ENCODE measurements at places on chromosomes 5 and 9.

DNA sequence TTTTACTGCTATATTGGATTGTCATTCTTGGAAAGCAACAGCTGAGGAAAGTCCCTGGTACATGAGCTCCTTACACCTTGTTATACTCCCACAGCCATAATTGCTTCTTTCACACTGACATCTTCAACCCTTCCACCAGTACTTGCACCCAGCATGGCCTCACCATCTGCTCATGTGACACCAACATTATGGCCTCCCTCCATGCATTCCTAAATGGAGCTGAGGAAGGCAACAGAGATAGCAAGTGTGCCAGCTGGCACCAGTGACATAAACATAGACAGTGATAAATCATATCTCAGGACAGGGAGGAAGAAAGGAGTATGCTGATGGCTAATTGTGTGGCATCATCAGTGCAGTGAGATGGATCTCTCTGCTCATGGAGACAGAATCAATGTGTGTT, 119.5 kb downstream of the BAAT start:
- no peak for DNase-seq

DNA sequence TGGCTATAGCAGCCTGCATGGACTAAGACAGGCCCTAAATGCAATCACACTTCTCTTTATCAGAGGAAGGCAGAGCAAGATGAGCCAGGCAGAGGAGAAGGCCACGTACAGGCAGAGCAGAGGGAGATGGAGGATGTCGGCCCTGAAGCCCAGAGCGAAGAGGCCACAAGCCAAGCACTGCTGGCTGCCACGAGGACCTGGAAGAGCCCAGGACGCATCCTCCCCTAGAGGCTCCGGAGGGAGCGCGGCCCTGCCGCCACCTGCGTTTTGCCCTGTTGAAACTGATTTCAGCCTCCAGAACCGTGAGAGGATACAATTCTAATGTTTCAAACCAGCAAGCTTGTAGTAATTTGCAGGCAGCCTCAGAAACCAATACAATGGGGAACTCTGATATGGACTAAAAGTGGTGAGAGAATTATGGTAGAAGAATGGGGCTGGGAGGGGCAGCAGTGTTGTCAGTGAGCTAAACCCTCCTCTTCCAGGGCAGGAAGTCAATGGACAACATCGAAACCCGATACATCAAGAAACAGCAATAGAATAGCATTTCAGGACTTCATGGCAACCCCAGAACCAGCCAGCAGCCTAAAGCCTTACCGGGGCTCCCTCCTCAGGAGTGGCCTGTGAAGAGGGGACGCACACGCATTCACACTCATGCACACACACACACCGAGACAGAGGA, 32.6 kb downstream of the ADAMTS2 start:
- no peak for DNase-seq

DNA sequence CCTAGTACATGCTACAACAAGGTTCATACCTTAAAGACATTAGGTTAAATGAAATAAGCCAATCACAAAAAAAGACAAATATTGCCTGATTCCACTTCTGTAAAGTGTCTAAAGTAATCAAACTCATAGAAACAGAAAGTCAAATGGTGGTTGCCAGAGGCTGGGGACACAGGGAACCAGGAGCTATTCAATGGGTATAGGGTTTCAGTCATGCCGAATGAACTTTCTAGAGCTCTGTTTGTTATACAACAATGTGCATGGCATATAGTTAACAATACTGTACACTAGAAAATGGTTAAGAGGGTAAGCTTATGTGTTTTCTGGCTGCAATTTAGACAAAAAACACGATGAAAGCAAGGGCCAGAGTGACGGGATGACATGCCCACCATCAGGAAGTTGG, 70.8 kb upstream of the EGFLAM start:
- DNase-seq: no peak

DNA sequence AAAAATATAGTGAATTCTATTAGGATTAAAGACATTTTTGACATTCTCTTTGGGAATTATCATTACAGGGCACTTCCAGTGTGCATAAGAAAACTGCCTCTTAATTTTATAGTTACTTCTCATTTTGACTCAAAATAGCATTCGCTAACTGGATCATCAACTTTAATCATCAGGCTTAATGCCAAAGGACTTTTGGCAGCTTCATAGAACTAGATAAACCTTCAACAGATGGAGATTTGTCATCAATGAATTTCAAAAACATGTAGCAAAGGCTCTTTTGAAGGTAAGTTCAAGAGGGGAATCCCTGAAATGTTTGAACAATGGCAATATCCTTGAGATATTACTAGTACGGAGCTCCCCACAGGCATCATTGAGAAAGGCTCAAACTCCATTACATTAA, 447.2 kb downstream of the PDE4D start:
- DNase-seq: no peak

DNA sequence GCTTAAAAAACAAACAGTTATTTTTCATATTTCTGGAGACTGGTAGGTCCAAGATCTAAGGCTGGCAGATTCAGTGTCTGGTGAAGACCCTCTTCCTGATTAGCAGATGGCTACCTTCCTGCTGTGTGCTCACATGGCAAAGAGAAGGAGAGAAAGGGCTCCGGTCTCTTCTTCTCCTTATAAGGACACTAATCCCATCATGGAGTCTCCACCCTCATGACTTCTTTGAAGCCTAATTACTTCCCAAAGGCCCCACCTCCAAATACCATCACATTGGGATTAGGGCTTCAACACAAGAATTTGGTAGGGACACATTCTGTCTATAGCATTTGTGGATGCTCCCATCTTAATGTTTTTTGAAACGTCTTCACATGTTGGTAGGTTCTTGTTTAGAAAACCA, 391.1 kb downstream of the TMEM161B start:
- DNase-seq: no peak

DNA sequence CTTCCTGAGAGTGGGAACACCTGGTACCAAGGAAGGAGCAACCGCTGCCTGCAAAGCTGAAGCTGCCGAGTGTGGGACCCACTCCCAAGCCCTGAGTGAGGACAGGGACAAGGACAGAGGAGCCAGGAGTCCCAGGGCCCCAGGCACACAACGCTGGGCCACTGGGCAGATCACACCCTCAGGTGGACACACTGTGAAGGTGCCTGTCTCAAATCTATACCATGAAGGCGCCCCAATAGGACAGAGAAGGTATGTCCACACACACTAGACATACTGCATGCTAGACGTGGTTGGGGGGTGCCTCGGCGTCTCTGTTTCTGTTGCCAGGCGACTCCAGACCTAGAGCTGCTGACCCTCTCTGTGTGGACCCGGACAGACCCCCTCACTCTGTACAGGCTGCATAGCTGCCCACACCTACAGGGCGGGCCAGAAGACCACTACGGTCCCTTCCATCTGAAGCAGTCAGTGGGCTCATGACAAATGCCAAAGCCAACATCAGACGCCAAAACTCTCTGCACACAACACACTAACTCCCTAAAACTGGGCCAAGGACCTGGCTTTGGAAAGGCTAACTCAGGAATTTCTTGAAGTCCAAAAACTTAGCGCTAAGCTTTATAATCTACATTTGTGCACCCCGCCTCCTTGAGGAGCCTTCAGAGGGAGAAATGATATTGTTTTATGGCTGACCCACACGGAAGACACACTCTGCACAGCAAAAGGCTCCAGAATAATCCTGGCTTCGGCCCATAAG, 60.7 kb downstream of the ROR2 start:
- DNase-seq: no peak

- no peak for DNase-seq
These were observed 15.7 kb upstream of the OBP2B start for GRCh38 chr9:133224762-133225161.

DNA sequence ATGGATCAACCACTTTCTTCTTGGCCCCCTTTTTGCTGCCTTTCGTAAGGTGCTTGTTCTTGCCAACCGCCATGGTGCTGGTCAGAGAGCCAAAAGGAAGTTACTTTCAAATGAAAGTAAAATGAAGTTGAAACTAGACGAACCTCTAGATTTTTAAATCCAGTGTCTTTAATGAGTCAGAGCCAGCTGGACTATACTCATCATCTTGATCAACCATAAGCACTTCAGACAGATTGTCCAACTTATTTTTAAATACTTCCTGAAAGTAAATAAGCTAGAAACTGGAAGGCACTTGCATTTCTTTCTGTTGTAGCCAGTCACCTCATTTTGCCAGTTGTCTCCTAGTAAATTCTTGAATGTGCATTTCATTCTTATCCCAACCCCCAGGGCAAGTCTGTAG, 48.9 kb downstream of the JMY start:
- no peak for DNase-seq

DNA sequence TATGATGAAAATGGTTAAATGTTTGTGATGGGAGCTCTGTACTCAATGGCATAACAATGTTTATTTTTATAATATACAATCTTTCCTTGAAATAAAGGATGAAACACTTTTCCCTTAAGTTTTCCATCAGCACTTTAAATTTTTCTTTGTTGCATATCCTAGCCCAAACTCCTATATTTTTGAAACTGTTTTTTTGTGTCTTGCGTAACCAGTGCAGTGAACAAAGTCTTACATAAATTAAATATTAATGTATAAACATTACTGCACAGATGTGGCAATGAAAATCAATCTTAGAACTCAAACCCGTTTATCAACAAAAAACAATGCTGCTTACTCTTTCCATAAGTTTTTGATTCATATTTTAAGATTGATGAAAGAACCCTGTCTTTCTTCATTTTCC, 34.1 kb upstream of the IL31RA start:
- DNase-seq: no peak

Data from GF-D8 (cell line).